ENCODE measurements at places on chromosomes 7 and 10.

DNA sequence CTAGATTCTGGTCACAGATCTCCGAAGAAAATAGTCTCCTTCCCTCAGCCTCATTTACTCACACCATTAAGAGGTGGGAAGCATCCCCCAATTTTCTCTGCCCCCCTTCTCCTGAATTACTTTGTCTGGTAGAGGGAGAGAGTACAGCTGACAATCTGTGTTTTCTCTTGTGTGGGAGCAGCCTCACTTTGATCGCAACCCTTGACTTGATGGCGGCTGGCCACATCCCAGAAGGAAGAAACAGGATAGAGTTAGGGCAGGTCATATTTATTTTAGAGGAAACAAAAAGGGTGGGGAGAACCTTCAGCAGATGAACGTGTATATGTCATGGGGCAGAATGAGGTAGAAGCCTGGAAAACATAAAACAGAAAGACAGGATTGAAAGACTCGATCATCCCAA lies 82.4 kb upstream of the FAM171A1 start:
- no peak for DNase-seq

DNA sequence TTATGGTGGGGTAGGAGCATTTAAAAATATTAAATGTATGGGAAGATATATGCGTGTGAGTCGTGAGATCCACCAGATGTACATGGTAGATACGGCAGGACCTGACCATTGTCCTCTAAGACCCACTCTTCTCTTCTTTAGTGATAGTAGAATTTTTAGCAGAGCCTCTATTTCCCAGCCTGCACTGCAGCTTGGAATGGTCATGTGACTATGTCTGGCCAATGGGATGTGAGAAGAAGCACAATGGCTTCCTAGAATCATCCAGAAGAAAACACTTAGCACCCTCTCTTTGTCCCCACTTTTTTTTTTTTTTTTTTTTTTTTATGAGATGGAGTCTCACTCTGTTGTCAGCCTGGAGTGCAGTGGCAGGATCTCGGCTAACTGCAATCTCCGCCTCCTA lies 86.6 kb upstream of the CYTH3 start:
- no peak for DNase-seq

- no peak for DNase-seq
Observed at GRCh38 chr7:78178319-78178718, 379.7 kb downstream of the PHTF2 start.

GRCh38 chr10:78953113-78953798 lies 115.5 kb upstream of the ZMIZ1 start:
- no peak for DNase-seq

DNA sequence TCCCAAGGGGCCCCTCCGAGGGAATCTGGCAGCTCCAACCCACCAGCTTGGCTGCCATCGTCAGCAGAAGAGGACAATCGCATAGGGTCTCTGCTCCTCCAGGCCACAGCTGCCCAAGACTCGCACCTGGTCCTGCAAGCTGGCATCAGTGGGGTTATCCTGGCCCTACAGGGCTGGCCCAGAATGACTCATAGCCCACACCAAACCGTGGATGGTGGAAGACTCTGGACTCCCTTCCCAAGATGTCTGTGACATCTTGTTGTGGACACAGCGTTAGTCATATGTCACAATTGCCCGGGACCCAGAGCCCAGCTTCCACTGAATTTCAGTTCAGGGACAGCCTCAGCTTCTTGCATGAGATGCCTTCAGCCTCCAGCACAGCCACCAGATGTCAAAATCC lies 91.5 kb upstream of the CUX1 start:
- no peak for DNase-seq

- DNase-seq: no peak
Observed at GRCh38 chr10:94097656-94098055, 103.9 kb downstream of the PLCE1 start.

DNA sequence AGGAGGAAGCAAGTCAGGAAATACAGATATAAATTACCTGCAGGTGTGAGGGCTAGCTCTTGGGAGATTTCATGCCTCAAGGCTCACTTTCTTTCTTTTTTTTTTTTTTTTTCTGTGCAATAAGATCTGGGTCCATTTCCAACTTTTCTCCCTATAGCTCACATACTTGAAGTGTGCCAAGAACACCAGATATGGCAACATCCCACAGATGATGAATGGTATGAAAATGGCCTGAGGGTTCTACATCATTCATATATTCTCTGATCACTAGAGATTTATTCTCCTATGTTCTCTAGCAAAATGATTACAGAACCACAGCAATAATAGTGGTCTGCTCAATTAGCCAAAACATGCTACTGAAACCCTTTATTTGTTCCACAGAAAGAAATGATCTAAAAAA lies 117.2 kb downstream of the LRRTM3 start:
- DNase-seq: no peak

DNA sequence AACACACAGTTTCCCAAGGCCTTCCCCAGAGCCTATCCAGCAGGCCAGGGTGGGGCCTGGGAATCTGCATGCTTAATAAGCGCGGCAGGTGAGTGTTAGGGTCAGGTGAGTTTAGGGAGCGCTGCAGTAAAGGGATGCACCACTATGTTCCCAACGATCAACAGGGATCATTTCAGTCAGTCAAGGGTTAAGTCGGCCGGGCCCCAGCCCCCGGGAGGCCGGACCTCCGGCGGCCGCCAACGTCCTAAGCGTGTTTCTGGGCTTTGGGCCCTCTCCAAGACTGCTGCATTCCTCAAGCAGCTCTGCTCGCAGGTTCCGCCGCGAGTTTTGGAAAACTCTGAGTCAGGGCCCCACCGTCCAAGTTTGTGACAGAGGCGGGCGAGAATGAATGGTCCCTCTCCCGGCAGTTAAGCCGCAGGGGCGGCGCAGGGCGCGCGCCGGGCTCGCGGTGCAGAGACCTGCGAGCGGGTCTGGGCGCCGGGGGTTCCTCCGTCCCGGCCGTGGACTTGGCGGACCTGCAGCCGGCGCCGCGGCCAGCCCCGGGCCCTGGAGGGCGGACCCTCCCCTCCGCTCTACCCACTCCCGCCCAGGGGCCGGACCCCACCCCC lies 81.6 kb downstream of the ARHGAP22 start:
- no peak for DNase-seq

GRCh38 chr7:90749262-90749661 lies 153.1 kb downstream of the CDK14 start:
- no peak for DNase-seq

GRCh38 chr7:117784315-117784714 lies 88.9 kb downstream of the CTTNBP2 start:
- no peak for DNase-seq

GRCh38 chr10:3579845-3580244 lies 205.2 kb downstream of the KLF6 start:
- no peak for DNase-seq

- DNase-seq: no peak
Observed at GRCh38 chr7:52410032-52410431, 625.4 kb upstream of the POM121L12 start.

DNA sequence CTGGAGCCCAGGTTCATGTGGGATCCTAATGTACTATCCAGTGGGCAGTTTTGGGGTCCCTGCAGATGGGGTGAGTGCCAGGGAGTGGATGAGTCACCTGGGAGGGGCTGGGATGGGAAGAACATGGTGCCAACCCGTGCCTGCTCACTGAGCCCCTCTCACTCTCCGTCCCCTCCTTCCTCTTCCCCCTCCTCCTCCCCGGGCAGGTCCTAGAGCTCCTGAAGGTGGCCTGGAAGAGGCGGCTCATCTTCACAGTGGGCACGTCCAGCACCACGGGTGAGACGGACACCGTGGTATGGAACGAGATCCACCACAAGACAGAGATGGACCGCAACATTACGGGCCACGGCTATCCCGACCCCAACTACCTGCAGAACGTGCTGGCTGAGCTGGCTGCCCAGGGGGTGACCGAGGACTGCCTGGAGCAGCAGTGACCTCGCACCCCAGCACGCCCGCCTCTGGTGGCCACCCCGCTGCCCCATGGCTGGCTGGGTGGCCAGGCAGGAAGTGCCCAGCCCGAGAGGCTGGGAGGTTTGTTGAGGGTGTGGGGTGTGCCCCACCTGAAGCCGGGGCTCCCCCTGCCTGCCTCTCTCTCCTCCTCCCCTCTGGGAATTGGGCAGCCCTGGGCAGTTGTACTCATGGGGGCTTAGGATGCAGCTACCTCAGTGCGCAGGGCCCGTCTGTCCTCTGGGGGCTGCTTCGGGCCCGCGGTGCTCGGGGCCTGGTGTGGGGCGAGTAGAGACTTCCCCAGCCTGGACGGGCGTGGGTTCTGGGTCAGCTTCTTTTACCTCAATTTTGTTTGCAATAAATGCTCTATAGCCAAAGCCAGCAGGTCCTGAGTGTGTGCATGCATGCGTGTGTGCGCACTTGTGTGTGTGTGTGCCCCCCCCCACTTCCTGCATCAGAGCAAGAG lies 4.9 kb upstream of the UPK3B start:
- no peak for DNase-seq

GRCh38 chr7:44212581-44213184 lies 11.9 kb downstream of the YKT6 start:
- DNase-seq: no peak

- DNase-seq: no peak
Observed at GRCh38 chr10:114613237-114613979, 44.7 kb downstream of the ABLIM1 start.

- no peak for DNase-seq
Observed at GRCh38 chr7:2824678-2825461, 19.2 kb downstream of the GNA12 start.

GRCh38 chr7:28773423-28774145 lies 184.5 kb downstream of the TRIL start:
- DNase-seq: no peak

DNA sequence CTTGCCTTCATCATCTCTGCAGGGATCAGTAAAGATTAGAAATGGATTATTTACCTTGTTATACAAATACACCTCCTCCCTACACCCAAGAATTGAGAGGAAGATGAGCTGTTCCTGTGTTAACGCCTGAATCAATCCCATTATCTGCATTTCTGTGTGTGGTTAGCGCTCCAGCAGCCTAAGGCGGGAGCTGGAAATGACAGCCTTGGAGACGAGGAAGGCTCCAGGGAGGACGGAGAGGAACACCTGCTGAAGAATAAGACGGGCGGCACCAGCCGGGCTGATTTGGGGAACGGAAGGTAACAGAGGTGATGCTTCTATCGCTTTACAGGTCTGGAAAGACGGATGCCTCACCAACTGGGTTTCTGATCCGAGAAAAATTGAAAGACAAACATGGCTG lies 34.2 kb upstream of the DDC start:
- DNase-seq: no peak

DNA sequence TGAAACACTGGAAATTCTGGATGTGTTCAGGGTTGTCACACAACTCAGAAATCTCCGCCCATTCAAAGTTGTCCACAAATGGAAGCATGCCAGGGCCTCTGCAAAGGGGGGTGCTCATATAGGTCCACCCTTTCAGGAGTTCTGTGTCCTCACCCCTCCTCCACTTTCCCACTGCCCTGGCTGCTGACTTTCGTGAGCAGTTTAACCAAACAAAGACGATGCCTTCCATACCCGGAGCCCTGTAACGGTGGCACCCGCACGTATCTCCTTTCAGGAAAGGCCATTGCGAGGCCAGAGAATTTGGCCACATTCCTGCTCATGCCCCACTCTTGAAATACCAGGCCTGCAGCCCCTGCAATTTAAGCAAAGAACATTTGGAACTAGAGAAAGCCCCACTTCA lies 1.4 kb downstream of the CPXM2 start:
- DNase-seq: no peak

DNA sequence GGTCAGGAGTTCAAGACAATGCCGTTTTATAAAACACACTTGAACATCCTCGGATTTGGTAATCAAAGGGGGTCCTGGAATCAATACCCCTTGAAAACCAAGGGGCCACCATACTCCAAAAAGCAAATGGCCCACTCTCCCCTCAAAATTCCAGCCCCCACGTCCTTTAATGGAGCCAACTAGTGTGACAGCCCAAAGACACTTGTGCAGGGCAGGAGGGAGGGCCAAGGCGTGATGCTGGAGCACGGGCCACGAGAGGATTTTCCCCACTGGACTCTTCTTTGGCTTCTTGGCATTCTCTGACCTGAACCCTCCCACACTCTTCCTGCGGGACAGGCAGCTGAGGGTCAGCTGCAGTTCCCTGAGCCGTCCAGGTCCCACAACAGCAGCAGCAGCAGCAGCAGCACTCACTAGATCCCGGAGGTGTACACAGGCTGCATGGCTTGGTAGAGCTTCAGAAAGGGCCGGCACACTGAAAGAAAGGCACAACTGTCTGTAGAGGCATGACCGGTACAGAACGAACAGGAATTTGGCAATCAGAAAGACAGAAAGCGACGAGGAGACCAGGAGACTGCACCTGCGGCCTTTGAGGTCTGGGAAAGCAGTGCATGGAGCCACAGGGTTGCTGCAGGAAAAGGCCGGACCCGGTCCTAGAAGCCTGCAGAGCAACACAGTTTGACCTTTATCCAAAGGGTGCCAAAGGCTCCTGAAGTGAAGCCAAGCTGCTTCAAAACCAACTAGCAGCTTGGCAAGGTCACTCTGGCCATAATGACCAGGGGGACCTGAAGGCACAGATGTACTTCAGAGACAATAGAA lies 168.2 kb downstream of the TNS3 start:
- no peak for DNase-seq

DNA sequence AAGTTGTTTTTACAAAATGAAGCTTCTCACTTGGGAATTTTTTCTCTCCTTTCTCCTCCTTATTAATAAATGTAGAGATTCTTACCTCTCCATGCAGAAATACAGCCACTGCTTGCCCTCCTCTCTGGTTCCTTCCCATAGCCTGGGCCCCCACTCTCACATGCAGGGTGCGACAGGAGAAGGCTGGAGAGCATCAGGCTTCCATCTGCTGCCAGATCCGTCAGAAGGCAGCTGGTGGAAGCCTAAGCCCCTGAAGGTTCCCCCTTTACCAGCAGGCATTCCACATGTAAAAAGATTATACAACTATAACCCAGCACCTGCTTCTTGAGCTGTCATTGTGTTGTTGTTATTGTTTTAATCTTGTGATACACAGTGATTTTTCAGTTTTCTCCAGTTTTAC lies 314.2 kb downstream of the LHFPL3 start:
- no peak for DNase-seq

DNA sequence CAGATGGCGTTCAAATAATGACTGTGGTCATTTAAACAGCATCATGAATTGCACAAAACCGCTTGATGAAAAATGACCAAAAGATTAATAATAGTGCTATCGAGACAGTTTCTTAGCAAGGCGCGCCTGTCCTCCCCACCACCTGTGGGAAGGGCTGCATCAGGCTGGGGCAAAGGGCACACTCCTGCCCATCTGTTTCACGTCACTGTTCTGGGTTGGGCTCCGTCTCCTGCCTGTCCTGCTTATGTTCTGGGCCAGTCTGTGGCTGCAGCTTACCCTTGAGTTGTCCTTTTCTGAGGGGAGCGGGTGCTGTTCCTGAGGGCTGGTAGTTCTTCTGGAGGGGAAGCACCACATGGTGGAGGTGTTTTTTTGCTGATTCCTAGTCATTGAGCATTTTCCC lies 13.3 kb downstream of the RBM17 start:
- DNase-seq: no peak

DNA sequence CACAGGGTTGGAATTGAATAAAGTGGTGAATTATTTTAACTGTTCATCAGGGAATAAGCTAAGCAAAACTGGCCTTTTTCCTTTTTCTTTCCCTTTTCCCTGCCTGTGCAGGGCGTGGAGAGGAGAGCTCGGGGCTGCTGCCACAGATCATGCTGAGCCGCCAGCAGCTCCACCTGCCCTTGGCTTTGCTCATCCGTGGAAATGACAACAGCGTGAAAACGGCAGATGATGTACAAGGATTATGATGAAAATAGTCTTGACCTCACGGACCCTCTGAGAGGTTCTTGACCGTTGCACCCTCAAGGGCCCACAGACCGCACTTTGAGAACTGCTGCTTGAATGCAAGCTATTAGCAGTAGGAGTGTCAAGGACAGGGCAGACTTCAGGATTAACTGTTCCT lies 10.6 kb downstream of the PPP2R2D start:
- no peak for DNase-seq
